ENCODE measurements at places on chromosomes 5 and 9. TPM values are rescaled to one million over a fixed set of nuclear protein-coding genes. Genes with fewer than 3 reads are reported as not detected.

- DNase-seq = no peak
These were observed 76.7 kb downstream of the ITGA1 start for GRCh38 chr5:52864371-52864770.

FAM81B gene
- 21.7 TPM for total RNA-seq

ADRB2 gene
- 5.0 TPM for total RNA-seq

BAG1 gene
- total RNA-seq = 201 TPM

INSL4 gene
- not detected for total RNA-seq

GRCh38 chr5:3105172-3105571 lies 353.7 kb upstream of the IRX2 start:
- DNase-seq = no peak

GRCh38 chr5:164672205-164672604 lies 1166.8 kb downstream of the MAT2B start:
- no peak for DNase-seq

DNA sequence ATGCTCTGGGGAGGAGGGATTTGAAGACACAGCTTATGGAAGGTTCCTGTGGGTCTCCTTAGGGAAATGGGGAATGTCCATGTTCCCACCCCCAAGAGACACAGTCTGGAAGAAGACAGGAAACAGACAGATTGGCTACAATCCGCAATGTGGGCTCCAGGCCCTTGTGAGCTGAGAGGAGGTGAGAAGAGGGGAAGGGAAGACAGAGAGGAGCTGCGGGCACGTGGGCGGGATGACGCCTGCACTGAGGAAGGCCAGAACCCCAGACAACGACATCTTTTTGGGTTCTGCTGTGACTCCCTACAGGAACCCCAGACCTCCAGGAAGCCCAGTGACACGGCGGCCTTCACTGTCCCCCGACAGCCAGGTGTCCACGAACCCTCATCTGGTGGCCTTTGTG lies 29.9 kb upstream of the NKD2 start:
- DNase-seq = no peak

UQCRQ gene
- 978 TPM for total RNA-seq

GRCh38 chr5:168209997-168210396 lies 81.4 kb upstream of the WWC1 start:
- no peak for DNase-seq

RNF224 gene
- total RNA-seq = not detected

DNA sequence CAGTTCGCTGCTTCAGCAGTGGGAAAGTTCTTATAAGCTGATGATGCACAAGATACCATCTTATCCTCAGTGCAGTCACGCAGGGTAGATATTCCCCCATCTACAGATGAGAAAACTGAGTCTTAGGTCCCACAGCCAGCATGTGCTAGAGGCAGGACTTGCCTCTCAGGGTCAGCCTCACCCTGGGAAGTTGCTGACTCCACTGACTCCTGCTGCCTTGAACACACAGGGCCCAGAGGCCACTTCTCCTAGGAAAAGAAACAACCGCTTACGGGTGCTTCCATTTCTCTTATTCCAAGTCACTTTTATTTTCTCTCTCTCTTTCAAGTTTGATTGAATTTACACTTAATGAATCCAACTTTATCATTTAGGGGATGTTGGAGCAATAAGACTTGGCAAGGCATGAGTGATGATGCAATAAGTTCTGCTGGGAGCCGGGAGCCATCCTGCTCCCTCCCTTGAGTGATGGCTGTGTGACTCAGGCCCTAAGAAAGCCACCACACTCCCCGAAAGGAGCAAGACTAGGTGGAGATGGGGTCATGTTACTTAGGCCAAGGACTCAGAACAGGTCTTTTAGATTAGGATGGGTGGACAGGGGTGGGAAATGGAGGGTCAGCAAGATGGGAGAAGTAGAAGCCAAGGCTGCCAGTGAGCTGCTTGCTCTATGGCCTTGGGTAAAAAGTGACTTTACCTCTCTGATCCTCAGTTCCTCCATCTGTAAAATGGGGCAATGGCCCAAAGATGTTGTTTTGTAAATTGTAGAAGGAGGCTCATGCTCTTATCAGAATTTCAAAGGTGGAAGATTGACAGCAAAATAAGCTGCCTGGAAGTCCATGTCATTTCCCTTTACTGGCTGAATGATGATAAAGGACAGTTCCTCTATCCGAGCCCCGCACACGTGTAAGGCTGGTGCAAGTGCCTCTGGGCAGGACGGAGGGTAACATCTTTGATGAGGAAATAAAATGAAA lies 67.4 kb upstream of the ZNF618 start:
- DNase-seq = peak; percentile 60

GRCh38 chr9:99823681-99824377 lies 2.1 kb downstream of the NR4A3 start:
- DNase-seq = peak; percentile 69

FBXL17 gene
- 37.2 TPM for total RNA-seq

GRCh38 chr5:8520917-8521316 lies 652.0 kb downstream of the MTRR start:
- no peak for DNase-seq

COL5A1 gene
- total RNA-seq = 35.8 TPM

GRCh38 chr9:133927041-133927440 lies 65.1 kb downstream of the VAV2 start:
- no peak for DNase-seq

- DNase-seq = no peak
These were observed 107.4 kb downstream of the LMNB1 start for GRCh38 chr5:126884269-126884819.

DPH7 gene
- total RNA-seq = 18.7 TPM

GRCh38 chr9:15277400-15278090 lies 29.5 kb downstream of the TTC39B start:
- no peak for DNase-seq

DNA sequence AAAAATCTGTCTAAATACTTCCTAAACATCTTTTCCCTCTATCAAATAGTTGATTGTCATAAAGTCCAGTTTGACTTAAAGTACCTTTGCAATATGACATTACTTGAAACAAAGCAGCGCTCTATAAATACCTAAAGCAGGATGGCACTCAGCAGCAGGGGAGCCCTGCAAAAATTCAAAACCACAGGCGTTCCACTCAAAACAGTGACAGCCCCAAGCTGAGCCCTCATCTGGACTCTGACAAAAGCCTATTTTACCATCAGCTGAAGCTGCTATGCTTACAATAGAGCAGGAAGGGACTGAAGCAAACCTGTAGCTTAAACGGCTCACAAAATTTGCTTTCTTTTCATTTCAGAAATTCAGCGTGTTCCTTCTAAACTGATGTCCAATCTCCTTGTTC lies 11.5 kb downstream of the GABRA6 start:
- no peak for DNase-seq

CD72 gene
- total RNA-seq = 0.60 TPM

GRCh38 chr9:133892193-133892920 lies 99.8 kb downstream of the VAV2 start:
- DNase-seq = no peak

IL7R gene
- 1.8 TPM for total RNA-seq

TMEM215 gene
- not detected for total RNA-seq

DNA sequence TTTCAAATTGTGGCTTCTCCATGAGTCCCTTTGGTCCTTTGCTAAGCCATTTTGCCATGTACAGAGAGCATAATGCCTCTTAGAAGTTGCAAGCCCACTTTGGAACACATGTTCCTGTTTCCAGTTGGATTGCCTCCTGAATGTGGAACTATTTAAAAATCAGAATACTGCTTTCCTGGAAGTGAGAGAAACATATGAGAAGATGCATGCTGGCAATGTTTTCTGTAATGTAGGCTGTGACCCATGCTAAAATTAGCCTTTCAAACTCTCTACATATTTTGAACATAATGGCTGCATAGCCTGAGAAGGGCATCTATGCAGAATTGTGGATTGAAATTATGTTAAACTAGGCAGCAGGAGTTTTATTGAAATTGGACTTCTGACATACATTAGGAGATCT lies 175.5 kb upstream of the PAPPA start:
- DNase-seq = no peak

GRCh38 chr9:571066-571465 lies 270.4 kb upstream of the DMRT1 start:
- DNase-seq = no peak

FGD3 gene
- 2.9 TPM for total RNA-seq

GRCh38 chr9:69174616-69175463 lies 763 bp downstream of the TJP2 start:
- no peak for DNase-seq

ST8SIA4 gene
- total RNA-seq = 4.1 TPM

All from right cardiac atrium (tissue), 5 donors.